ENCODE measurements at places on chromosomes 11 and 22. TPM values are rescaled to one million over a fixed set of nuclear protein-coding genes. Genes with fewer than 3 reads are reported as not detected.

SOX10 gene
- 2.6 TPM for total RNA-seq

MMP13 gene
- not detected for total RNA-seq

GLYAT gene
- total RNA-seq: not detected

OR5AS1 gene
- total RNA-seq: not detected

OR51G2 gene
- not detected for total RNA-seq

RASL10A gene
- 1.2 TPM for total RNA-seq

KCNJ4 gene
- total RNA-seq: not detected

TEAD1 gene
- total RNA-seq: 57.1 TPM

YAP1 gene
- total RNA-seq: 163 TPM

FAM181B gene
- 0.55 TPM for total RNA-seq

JAML gene
- total RNA-seq: 3.2 TPM

EPS8L2 gene
- total RNA-seq: 352 TPM

TBX1 gene
- total RNA-seq: 1.3 TPM

KCNK7 gene
- total RNA-seq: 0.27 TPM

OR4C12 gene
- not detected for total RNA-seq

ZFTA gene
- 4.6 TPM for total RNA-seq

POU2AF3 gene
- 6.0 TPM for total RNA-seq

GPR83 gene
- total RNA-seq: not detected

OOSP2 gene
- total RNA-seq: not detected

DDI1 gene
- total RNA-seq: not detected

OR10D3 gene
- not detected for total RNA-seq

APOA4 gene
- total RNA-seq: not detected

CEP126 gene
- 2.6 TPM for total RNA-seq

OR52N4 gene
- total RNA-seq: not detected

VPREB3 gene
- 2.6 TPM for total RNA-seq

GGT1 gene
- total RNA-seq: 63.2 TPM

RFPL1 gene
- not detected for total RNA-seq

CYP2R1 gene
- total RNA-seq: 26.1 TPM

KDM4D gene
- 0.27 TPM for total RNA-seq

SEPTIN5 gene
- 7.3 TPM for total RNA-seq

USP2 gene
- total RNA-seq: 26.6 TPM

C11orf65 gene
- total RNA-seq: not detected

KRTAP5-11 gene
- not detected for total RNA-seq

CCDC116 gene
- total RNA-seq: not detected

MFRP gene
- total RNA-seq: 0.32 TPM

TMEM191B gene
- total RNA-seq: 49.2 TPM

OR51T1 gene
- not detected for total RNA-seq

BANF1 gene
- total RNA-seq: 79.7 TPM

TRIM66 gene
- 12.0 TPM for total RNA-seq

RIMBP3C gene
- total RNA-seq: not detected

PPP2R5B gene
- 38.1 TPM for total RNA-seq

SLC22A6 gene
- total RNA-seq: not detected

XKR3 gene
- not detected for total RNA-seq

APOA1 gene
- total RNA-seq: not detected

LGALS1 gene
- 222 TPM for total RNA-seq

All from transverse colon (tissue), 4 donors.